Activated CD4-positive, alpha-beta T cell treated with anti-CD3 and anti-CD28 coated beads for 4 hours (primary cell): ENCODE measurements at places on chromosomes 16 and 17.

GRCh38 chr17:59899099-59899498 lies 6.2 kb downstream of the RPS6KB1 start:
- no peak for DNase-seq

- peak; percentile 43 for DNase-seq
Measured at GRCh38 chr17:7885367-7886226, 3.0 kb upstream of the CHD3 start.

DNA sequence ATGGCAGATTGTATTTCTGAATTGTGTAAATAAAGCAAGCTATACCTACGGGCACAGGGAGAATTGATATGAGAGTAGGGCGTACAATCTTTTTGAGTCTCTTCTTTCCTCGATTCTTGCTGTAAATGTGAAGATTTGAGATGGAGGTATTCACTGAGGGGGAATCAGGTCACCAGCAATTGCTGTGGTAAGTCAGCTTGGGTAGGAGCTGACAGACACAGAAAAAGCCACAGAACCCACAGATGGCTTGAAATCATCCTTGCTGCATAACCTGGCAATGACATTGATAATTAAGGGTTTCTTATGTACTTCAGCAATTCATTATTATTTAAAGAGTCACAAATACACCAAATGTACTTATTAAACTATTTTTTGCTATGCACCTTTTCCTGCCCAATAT lies 164.2 kb downstream of the CNTNAP4 start:
- no peak for DNase-seq

- no peak for DNase-seq
Measured at GRCh38 chr16:51166541-51166940, 15.5 kb upstream of the SALL1 start.

DNA sequence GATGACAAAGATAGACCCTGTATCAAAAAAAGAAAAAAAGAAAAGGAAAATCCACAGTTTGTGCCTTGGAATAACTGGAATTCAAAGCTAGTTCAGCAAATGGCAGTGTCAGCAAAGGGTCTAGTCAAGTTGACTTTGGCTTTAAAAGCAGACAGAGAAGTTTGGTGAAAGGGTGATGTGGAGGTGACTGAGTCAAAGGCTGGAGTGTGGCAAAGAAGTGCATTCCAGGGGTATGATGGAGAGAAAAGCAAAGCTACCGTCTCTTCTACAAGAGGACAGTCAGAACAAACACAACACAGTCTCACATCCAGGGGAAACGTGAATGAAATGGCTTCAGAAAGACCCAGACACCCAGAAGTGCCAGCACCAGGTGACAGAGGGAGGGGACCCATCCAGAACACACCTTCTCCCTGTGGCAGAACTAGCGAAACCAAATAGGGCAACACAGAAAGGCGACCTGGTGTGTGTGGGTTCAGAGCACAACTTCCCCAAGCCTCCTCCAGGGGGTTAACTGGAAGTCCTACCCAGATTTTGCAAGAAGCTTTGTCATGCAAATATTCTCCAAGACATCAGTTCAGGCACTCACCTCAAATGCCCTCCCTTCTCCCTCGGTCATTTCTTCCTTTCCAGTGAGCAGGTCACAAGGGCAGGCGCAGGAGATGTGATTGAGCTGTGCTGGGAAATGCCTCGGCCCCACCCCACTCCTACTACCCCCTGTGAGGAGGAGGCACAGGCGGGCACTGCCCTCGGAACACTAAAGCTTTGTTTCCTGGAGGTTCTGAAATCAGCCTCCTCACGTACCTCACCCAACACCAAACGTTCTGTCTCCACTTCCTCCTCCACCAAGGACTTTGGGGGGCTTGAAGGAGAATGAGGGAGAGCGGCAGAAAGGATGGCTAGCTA lies 481.9 kb downstream of the SOX9 start:
- DNase-seq = no peak

DNA sequence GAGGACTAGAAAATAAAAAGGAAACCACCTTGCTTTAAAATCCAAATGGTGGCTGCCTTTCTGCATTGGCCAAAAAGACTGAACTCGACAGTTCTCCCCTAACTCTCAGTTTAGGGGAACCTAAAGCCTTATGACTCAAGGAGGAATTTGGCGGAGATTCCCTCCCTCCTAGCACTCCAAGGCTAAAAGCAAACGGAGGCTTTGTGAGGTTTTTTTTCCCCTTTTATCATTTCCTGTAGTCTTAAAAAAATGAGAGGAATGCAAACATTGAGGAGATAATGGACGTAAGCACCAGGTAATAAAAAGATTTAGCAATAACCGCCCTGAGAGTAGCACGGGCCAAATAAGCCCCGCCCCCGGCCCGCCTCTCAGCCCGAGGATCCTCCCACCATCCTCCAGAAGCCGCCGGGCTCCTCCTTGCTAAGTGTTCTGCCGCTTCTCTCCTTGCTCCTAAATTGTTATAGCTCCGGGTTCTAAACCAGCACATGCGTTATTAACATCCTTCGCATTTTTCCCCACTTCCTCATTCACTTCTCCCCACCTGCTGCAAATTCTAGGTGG lies 5.8 kb upstream of the KIFC3 start:
- DNase-seq = peak; percentile 61
